MM.1S (cell line): ENCODE measurements at places on chromosomes 12 and 14.

GRCh38 chr14:56129933-56130332 is 11.7 kb downstream of the PELI2 start:
- H3K4me1 ChIP-seq, result no peaks in the 10 kb centered on the region
- no peak for DNase-seq
- no peak overlapping the region for H3K4me3 ChIP-seq
- H3K27me3 ChIP-seq, result no peaks in the 10 kb centered on the region
- H3K36me3 ChIP-seq, result no peaks in the 10 kb centered on the region
- H3K27ac ChIP-seq, result no peak overlapping the region

- no peaks in the 10 kb centered on the region for H3K36me3 ChIP-seq
- H3K27me3 ChIP-seq, result peaks cover 17% of the 10 kb centered on the region
- H3K27ac ChIP-seq, result no peak overlapping the region
- no peak overlapping the region for H3K4me3 ChIP-seq
These were observed 40.3 kb upstream of the MEG3 start for GRCh38 chr14:100785626-100786025.

- no peaks in the 10 kb centered on the region for H3K36me3 ChIP-seq
- no peaks in the 10 kb centered on the region for H3K27me3 ChIP-seq
- H3K27ac ChIP-seq, result no peak overlapping the region
- no peak overlapping the region for H3K4me3 ChIP-seq
- no peak for DNase-seq
- H3K4me1 ChIP-seq, result no peaks in the 10 kb centered on the region
These were observed 9.7 kb downstream of the FUT8 start for GRCh38 chr14:65422088-65422834.

GRCh38 chr12:130481392-130481879 is 143.7 kb downstream of the PIWIL1 start:
- H3K27me3 ChIP-seq, result no peaks in the 10 kb centered on the region
- H3K4me3 ChIP-seq, result no peak overlapping the region
- H3K36me3 ChIP-seq, result no peaks in the 10 kb centered on the region

- no peaks in the 10 kb centered on the region for H3K27me3 ChIP-seq
- no peaks in the 10 kb centered on the region for H3K4me1 ChIP-seq
- no peak for DNase-seq
- no peak overlapping the region for H3K4me3 ChIP-seq
- no peak overlapping the region for H3K27ac ChIP-seq
These were observed 57.7 kb downstream of the GALC start for GRCh38 chr14:87935081-87935828.
